ENCODE measurements at places on chromosomes 5 and 9.

DNA sequence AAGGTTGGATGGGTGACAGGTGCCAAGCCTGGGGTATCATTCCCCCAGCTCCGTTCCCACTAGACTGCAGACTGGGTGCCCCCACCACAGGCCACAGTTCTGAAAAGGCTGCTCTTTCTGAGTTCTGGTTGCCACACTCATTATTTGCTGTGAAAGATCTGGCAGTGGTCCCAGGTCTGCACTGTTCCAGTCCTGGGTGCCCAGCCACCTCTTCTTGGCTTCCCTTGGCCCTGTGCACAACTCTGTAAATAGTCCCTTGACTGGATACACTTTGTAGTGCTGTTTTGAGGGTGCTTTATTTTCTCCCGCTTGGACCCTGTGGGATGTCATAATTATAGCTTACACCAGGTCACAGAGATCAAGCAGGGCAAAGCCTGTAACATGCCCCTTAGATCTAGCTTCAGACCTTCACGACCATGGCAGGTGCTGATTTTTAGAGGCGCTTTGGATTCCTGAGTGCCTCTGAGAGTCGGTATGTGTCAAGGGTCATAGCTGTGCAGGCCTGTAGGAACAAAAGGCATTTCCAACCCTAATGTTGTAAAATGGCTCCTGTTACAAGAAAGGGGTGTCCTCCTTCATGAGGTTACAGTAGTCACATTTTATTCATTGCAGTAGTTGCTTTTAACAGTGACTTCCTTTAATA is 344.9 kb downstream of the ICE1 start:
- DNase-seq, result no peak

- no peak for DNase-seq
Measured at GRCh38 chr5:73391441-73391881, 57.1 kb downstream of the FOXD1 start.

GRCh38 chr9:100066539-100066938 is 32.3 kb downstream of the ERP44 start:
- peak; percentile 33 for DNase-seq

DNA sequence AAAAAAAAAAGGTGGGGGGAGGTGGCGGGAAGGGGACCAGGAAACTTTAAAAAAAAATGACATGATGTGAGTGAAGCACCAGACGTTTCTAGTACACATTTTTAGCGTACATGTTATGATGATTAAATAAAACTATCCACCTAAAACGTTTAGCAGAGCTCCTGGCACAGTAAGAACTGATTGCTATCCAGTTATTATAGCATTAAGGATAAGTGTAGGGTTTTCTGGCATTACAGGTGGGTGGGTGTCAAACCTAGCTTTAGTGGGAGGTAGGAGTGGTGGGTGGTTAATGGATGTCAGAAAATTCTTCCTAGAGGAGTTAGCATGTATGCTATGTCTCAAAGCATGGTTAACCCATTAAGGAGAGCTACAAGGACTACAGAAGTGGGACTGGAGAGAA is 2329.5 kb downstream of the MAT2B start:
- DNase-seq, result no peak

- DNase-seq, result no peak
Measured at GRCh38 chr5:143583409-143583808, 179.9 kb upstream of the NR3C1 start.

DNA sequence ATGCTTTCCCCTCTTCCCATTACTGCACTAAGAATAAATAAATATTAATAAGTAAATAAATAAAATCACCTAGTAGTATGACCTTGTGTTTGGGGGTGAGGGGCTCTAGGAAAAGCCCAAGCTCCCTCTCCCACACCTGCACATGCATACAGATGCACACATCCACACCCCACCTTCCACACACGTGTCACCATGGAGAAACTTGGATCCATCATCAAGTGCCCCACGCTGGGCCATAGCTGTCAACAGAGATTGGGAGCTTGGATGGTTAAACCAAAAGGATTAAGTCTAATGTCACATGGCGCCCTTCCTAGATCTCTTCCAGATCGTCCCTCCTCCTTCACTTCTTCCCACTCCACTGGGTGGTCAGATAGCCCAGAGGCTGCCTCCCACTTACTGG is 37.0 kb downstream of the TMEM215 start:
- DNase-seq, result no peak

DNA sequence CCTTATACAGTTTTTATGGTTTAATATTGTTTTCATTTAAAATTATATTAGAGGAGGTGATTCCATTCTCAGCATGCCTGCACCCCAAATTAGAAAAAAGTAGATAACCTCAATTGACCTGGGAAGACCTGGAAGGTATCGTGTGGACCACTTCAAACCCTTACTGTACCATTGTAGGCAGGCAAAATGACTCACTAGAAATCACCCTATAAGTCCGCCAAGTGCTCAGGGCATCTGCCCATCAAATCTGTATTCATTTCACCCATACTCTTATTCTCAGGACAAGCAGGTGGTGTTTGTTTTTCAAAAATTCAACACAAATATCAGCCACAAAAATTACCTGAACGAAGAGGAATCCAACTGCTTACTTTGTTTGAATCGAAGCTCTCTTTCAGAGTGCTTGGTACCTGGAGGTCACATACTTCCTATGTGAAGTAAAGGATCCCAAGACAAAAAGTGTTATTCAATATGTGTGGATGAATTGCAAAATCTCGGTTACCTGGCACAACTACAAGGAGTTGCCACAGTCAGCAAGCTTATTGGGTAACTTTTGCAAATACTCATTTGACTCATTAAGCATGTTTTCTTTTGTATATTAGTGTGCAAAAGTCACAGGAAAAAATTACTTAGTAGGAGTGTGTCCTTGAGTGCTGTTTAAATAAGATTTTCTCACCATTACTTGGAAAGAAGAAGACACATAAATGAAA is 216.2 kb downstream of the ENC1 start:
- no peak for DNase-seq

DNA sequence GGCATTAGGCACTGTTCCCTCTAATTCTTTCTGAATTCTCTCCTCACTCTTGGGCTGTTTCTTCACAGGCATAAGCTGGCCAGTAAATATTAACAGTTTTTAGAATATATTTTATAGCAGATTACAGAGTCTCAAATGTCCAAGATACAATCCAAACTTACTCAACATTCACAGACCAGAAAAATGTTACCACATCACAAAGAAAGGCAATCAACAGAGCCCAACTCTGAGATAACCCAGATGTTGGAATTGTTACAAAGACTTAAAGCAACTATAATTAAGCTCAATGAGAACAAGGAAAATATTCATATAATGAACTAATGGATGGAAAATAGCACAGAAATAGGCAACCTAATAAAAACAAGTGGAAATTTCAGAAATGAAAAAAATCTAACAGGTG is 401.1 kb upstream of the RGMB start:
- DNase-seq, result no peak

- DNase-seq, result peak; percentile 91
Measured at GRCh38 chr5:163460562-163461171, at the start of gene HMMR. Gene HMMR (plus strand): TSS chr5:163460632. CDS start chr5:163460693, 61 bp downstream.

DNA sequence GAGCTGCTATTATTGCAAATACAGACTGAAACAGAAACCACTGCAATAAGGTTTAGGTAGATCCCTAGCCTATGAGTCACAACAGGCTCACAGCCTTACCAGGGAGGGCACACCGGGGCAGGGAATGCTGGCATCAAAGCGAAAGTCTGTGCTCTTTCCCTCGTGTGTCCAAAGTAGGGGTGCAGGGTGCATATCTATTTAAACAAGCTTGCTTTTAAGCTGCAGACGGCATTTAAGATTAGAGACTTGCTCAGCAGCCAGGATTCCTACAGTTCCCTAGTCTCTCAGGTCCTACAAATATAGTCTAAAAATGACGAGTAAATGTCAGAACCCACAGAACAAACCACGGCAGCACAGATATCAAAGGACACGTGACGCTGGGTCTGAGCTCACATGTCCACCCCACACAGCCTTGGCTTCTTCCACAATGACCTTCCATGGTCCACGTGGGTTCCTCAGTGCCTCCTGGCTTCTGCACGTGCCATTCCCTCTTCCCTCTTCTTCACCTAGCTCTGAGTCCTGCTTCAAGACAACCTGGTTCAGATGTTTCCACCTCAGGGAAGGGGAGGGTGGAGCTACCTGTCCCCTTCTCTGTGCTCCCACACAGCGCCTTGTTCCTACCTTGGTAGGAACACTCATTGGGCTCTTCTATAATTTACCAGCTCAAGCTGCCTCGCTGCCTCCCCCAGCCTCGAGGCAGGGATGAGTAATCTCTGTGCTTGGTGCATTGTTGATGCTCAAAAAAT is 193.2 kb downstream of the MAPKAP1 start:
- no peak for DNase-seq

- DNase-seq, result no peak
Measured at GRCh38 chr5:73327908-73328455, 120.6 kb downstream of the FOXD1 start.

GRCh38 chr5:66169534-66169933 is 25.4 kb downstream of the SREK1 start:
- no peak for DNase-seq

DNA sequence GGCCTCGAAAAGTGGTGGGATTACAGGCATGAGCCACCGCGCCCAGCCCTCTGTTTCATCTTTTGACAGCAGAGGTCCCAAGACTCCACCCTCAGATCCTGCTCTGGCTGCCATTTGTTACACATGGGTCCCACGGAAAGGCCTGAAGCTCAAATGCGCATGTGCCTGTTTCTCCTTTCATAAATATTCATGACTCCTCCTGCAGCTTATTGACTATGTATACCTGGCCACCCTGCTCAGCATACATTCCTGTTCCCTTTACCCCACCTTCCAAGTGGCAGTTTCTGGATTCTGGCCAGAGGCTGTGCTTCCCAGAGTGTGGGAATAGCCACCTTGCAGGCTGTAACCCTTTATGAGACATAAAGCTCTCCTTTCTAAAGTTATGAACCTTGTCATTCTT is 46.5 kb downstream of the AUH start:
- DNase-seq, result peak; percentile 19

DNA sequence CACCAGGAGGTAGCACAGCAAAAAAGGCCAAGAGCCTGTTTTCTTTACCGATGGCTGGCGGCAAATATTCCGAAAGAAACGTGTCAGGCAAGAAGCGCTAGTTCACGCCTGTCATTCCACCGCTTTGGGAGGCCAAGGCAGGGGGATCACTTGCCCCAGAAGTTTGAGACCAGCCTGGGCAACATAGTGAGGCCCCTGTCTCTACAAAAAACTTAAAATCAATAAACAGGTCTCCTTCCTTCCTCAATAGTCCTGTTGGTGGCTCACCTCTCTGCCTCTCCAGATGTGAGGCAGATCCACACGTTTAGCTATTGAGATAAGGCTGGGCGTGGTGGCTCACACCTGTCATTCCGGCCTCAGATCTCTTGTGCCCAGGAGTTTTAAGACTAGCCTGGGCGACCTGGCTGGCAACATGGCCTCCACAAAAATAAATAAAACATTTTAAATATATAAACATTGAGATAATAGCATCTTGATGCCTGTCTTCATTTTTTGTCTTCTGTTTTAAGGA is 1.3 kb upstream of the TMEM250 start:
- DNase-seq, result no peak

GRCh38 chr9:81562231-81563019 is 126.9 kb downstream of the TLE1 start:
- DNase-seq, result no peak

DNA sequence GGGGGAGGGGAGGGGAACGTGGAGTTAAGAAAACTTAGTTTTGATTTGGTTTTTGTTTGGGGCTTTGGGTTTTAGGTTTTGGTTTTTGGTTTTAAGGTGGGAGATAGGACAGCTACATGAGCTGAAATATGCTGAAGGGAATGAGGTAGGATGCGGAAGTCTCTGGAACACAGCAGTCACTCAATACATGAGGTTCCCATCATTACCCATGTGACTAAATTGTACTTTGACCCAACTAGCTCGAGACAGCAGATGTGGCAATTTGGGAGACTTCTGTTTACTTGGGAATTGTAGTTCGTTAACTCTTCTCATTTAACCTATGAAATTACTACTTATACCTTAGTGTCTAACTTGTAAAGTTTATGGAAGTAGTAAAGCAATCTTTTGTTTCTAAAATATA is 124.2 kb downstream of the TLE1 start:
- DNase-seq, result peak; percentile 56

DNA sequence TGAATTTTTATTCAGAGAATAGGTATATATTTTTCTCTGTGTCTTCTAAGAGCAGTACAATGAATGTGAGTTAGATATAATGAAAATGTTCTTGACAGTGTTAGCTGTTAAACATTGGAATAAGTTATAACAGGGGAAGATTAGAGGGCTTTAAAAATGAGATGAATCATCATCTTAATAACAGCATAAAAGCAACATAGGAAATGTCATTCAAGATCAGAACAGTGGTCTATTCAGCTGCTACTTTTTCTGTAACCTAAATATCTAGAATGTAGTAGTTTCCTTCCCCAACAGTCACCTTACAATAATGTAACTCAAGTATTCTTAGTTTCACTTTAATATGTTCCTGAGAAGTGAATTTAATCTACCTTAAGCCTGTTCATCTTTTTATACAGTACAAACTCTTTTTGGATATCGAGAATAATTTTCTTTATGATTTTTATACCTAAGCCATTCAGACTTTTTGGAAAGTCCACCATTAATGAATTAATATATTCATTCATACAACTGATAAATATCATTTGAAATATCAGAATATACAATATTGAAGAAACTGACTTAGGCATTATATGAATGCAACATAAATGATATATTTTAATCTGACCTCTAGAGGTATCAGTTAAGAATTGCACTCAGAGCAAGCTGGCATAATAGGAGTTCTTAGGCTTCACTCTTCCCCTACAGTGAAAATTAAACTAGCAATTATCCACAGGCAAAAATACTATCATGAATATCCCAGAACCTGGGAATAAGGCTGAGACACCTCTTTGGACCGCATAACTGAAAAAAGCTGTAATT is 66.1 kb upstream of the EDIL3 start:
- peak; percentile 81 for DNase-seq

- DNase-seq, result no peak
Measured at GRCh38 chr9:79163544-79163943, 408.2 kb upstream of the TLE4 start.

- peak; percentile 48 for DNase-seq
Measured at GRCh38 chr5:107864793-107865192, 194.1 kb upstream of the EFNA5 start.

- DNase-seq, result no peak
Measured at GRCh38 chr9:68540712-68541535, at the start of gene TMEM252. Gene TMEM252 (minus strand): TSS chr9:68540883. CDS start chr9:68540814, 69 bp downstream.

DNA sequence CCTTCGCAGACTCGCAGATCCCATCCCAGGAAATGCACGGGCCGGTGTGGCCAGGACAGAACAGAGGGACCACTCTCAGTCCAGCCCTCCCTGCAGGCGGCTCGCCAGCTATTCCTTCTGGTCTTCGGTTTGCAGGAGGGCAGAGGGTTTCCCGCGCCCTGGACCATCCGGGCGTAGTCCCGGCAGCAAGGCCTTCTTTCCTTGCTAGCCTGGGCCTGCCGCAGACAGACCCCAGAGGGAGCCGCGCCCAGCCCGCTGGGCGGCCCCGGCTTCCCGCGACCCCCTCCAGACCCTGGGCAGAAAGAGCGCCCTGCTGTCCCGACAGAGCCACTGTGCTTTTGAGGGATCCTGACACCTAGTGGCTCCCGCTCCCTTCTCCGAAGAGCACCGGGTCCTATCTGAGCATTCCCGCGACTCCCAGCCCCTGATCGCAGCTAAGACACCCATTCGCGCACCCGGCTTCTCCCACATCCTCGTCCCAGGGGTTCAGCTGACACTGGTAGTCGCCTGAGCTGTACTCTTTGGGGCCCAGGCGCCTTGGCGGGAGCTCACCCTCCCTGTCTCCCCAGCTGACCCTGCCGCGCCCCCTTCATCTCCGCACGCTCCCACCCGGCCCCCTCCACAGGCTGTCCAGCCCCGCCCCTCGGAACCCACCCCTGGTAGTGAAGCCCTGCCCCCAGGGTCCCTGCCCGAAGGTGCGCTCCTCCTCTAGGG is 1.1 kb downstream of the CFAP90 start:
- peak; percentile 70 for DNase-seq
